HT-29 (cell line): ENCODE measurements at places on chromosomes 3 and 15.

DNA sequence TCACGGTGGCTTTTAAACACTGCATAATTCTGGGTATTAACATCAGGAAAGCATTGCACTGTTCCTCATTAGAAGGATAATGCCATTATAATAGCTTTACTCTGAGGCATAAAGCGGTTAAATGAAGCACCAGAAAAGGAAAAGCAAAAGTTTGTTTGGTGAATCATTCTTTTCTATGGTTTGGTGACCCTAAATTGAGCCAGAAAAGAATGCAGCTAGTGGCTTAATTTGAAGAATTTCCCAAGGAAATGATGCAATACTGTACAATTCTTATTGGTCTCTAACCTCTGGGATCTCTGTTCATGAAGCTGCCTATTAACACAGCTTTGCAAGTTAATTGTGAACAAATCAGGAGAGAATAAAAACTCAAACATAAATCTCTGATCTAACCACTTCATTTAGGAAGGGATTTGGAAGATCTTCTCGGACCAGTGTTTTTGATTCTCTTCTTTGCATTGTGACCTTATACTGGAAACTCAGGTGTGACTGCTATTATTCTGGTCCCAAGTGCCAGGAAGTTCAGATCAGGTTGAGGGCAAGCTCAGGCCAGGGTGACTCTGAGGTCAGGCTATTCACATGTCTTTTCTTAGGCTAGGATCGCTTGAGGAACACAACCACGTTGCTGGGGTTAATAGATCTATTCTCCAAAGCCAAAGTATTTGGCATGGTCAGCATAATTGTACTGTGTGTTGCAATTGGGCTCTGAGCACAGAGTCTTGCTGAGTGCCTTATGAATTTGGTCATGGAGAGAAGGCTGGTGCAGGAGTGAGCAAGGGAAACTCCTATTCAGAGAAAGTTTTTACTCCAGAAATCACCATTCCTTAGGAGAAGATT is 11.3 kb upstream of the DLG1 start:
- no peak for DNase-seq

- DNase-seq = no peak
These were observed 116.6 kb upstream of the TSC22D2 start for GRCh38 chr3:150291515-150291914.

- peak; percentile 87 for DNase-seq
These were observed 36.5 kb upstream of the SPTBN5 start for GRCh38 chr15:41930221-41930866.

DNA sequence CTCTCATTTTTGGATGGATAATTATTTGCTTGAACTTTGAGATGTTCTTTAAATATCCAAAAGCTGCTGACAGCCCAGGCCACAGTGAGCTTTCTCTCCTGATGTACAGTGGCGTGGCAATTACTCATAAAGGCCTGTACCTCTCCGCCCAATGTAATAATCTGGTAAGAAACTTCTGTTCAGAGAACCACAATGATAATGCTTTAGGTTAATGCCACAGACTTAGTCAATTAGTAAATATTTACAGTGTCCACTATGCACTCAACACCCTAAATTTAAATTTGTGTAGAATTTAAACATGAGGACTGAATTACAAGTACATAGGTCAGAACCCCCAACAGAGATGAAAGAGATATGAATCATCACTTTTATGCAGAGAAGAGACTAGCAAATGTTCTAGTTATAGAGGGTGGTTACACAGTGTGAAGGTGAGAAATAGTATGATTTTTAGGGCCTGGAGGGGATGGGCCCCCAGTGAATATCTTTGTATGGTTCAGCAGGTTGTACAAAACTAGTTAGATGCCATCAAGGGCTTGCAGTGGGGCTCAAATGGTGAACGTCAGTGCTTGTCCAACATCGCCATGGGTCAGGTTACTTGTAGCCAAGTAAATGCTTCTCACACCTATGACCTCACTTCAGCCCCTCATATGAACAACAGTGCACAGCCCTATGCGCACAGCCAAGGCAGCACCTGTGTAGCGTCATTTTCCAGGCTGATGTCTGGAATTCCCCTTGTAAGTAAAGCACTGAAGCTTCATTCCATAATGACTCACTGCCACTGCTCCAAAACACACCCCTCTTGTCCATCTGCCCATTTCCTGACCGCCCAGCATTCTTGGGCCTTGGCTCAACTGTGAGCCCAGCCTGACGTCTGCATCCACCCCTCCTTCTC is 13.3 kb downstream of the ABHD2 start:
- peak; percentile 95 for DNase-seq

DNA sequence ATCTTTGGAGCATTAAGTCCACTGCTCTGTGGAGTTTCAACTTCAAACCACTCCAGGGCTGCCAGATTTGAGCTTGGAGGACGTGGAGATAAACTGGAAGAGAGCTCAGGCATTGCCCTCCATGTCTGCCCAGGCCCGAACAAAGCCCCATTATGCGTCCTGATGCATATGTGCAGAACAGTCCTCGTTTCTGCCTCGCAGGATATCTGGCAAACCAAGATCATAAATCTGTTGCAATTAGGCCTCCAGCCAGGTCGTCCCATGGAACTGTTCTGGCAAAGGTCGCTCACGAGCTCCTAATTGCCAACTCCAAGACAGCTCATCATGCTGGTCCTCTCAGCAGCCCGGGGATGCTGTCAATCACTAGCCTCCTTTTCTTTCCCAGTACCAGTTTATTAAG is 91.2 kb downstream of the SEMA5B start:
- no peak for DNase-seq

GRCh38 chr15:48939648-48940047 is 24.1 kb downstream of the SHC4 start:
- no peak for DNase-seq

- DNase-seq = no peak
These were observed 50.5 kb upstream of the TEX264 start for GRCh38 chr3:51620543-51620942.

GRCh38 chr3:52800079-52800478 is 5.5 kb downstream of the ITIH3 start:
- no peak for DNase-seq
